ENCODE measurements at places on chromosomes 5 and 9. TPM values are rescaled to one million over a fixed set of nuclear protein-coding genes. Genes with fewer than 3 reads are reported as not detected.

GRCh38 chr9:109830545-109830944, 50.5 kb downstream of the PALM2AKAP2 start:
- DNase-seq = no peak

GRCh38 chr5:115775999-115776398, 40.5 kb downstream of the CDO1 start:
- DNase-seq = no peak

DNA sequence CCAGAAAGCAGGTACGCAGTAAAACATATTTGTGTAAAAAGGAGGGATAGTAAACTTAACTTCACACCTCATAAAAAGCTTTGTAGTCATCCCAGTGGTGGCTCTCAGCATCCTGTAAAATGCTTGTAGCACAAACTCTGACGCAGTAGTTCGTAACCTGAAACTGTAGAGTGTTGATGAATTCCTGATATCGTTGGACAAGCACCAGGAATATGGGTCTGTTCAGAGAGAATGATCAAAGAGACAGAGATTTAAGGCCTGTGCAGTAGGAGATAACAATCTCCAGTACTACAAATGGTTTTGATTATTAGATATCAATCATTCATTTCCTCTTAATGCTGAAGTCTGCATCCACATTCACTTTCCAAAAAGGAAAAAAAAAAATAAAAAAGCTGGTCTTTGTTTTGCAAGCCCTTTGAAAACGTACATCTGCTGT, 148.5 kb downstream of the KIAA0825 start:
- DNase-seq = peak; percentile 15

DNA sequence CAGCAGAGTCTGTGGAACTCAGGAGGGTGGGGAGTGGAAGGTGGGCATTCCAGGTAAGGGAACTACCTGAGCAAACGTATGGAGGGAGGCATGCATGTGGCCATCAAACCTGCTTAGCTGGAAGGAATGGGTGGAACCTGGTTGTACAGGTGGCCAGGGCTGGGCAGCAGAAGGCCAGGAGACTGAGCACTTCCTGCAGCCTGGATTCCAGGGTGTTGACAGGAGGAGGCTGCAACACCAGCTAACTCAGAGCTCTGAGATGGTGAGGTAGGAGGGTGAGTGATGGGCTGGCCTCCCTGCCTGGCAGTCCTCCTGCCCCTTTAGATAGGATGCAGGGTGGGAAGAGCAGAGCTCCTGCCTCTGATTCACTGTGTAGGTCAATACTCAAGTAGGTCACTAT, 92.5 kb upstream of the CPEB4 start:
- DNase-seq = no peak

DNA sequence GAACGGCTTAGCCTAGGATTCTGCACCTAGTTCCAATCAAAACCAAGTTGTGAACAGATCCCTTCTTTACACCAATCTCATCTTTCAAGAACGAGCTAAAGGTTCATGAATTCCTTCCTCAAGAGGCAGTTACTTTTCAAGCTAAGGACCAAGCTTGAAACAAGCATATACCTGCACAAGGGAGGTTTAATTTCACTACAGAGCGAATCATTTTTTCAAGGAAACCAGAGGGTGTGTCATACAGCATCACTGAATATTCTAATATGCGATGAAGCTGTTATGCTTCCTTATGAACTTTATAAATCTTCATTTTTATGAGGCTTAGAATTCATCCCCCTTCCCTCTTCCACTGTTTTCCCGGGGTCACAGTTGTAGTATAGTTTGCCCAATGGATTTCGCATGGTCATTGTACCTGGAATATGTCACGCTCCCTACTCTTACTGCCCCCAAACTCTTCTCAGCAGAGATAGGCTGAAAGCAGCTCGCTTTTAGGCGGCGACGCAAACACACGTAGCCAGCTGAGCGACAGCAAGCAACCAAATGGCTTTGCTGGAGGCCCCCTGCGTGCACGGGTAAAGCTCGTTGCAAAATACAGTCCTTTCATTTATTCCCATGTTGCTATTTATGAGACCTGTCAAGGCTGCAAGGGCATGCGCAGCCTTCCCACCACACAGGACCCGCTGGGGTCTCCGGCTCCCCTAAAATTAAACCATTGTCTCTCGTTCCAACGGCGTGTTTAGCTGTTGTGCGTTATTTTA, 832 bp downstream of the LMBRD2 start:
- peak; percentile 20 for DNase-seq

C5orf63 gene
- 6.4 TPM for total RNA-seq

All from urinary bladder (tissue), 4 donors.